ENCODE measurements at places on chromosomes 12 and 14.

DNA sequence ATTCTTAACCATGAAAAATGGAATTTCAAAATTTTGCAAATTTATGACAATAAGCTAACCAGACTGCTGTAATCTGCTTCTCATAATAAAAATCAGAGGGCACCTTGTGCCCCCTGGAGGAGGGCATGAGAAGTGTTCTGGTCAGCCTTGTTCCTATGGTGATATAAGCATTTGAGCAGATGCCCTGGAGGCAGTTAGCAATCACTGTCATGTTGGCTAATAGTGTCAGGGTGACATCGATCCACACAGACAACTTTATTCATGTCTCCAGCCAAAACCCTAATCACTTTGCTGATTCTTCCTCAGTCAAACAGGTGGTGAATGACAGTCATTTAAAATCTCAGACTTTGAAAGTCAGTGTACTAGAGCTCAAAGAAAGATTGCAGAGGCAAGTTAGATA, 943.0 kb downstream of the GALC start:
- DNase-seq = peak; percentile 77

- DNase-seq = no peak
Measured at GRCh38 chr12:54374562-54375258, 9.8 kb downstream of the ZNF385A start.

DNA sequence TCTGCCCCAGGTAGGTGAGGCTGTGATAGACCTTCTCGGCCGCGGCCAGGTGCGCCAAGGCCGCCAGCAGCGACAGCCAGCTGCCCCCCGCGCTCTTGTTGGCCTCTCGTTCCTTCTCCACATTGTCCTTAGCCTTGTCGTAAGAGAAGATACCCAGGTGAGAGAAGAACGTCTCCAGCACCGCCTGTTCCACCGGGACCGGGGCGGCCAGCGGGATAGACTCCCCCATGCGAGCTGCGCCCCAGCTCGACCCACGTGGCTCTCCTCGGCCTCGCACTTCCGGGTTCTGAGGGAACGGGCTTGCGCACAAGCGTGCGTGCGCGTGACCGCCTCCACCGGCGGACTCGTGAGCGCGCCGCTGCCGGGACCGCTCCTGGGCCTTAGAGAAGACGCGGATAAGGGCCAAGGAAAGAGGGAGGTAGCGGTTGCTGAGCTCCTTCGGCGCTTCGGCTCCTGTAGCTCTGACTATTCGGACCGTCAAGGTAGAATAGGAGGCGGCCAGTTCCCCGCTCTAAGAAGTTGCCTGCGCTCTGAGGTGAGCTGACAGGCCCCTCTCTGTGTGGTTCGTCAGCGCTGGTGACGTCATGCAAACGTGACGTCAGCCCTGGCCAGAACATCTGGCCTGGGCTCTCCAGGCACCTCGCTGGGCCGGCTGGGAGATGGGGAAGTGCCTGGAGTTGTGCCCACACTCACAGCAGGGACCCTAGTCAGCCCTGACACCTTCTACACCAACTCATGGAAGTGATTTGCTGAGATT, at the start of gene KICS2:
TSS of gene KICS2 (minus strand) at position 288 of the 757 bp plus-strand sequence. CDS start at position 229, 59 bp downstream.
- DNase-seq = peak; percentile 43

DNA sequence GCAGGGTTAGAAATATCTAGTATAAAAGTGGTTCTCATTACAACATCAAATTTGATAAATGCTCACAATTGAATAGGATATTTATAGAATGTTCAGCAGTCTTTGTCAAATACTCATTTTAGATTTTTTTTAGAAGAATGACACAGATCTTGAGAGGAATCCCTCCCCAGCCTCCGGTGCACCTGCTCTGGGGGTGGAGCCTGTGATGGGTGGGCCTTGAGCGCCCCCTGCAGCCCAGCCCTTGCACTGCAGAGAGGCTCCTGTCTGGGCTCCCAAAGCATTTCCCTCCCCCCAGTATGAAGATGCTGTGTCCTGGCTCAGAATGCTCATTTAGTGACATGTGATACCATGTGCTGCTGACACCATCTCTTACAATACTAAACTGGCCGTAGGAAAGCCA, 792.3 kb downstream of the TMEM121 start:
- DNase-seq = no peak

GRCh38 chr12:50102131-50102531, 1.7 kb upstream of the GPD1 start:
- DNase-seq = no peak
